ENCODE measurements at places on chromosomes 6 and 20.
A peak's percentile ranks its signal among the peaks of the same experiment; 100 is the strongest.

- no peak for DNase-seq
Measured at GRCh38 chr20:3592931-3593330, 70.3 kb downstream of the GFRA4 start.

DNA sequence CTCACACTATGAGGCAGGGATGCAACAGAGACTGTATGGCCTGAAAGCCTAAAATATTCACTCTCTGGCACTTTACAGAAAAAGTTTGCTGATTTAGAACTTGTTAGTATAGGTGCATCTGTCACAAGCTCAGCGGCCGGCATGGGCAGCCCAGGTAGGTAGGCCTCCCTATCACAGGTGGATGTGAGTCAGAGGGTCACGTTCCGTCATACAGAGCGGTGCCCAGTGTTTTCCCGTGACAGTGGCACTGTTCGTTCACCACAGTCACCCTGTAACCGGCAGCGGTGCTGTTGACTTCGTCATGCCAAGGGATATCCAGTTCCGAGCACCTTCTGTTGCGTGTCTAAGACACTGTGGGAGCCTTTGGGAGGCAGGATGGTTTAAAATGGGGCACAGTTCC is 32.9 kb upstream of the PXDC1 start:
- DNase-seq: no peak

DNA sequence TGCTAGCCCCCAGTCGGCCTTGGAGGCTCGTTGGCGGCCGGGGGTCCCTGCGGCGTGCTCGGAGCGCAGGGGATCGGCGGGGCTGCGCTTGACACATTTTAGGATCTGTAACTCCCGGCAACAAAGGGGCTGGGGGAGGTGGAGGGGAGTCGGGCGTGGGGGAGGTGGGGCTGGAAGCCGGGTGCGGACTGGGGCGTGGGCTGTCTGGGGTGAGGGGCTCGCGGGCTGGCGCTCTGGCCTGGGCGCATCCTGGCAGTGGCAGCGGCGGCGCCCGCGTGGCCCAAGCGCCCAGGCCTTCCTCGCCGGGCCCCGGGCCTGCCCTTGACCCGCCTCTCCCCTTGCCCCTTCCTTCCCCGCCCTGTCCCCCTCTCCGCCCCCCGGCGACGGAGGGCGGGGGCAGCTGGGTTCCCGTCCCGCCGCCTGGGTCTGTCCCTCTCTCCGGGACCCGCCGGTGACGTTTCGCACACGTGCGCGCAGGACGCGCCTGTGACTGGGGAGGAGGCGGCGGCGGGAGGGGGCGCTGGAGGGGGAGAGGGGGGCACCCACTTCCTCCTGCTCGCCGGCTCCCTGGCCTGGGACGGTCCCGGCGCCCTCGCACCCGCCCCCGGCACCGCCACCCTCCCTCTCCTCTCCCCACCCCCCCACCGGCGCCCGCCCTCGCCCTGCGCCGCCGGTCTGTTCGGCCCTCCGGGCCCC is 1.5 kb downstream of the E2F3 start:
- peak; percentile 98 for DNase-seq

DNA sequence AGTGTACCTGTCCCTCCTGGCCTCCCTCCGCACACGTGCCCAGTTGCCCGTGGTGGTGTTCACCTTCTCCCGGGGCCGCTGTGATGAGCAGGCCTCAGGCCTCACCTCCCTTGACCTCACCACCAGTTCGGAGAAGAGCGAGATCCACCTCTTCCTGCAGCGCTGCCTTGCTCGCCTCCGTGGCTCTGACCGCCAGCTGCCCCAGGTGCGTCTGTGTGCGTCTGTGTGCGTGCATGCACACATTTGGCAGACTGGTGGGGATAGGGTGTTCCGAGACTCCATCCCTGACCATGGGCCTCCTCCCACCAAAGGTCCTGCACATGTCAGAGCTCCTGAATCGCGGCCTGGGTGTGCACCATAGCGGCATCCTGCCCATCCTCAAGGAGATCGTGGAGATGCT is 4.9 kb downstream of the SKIC2 start:
- DNase-seq: no peak

DNA sequence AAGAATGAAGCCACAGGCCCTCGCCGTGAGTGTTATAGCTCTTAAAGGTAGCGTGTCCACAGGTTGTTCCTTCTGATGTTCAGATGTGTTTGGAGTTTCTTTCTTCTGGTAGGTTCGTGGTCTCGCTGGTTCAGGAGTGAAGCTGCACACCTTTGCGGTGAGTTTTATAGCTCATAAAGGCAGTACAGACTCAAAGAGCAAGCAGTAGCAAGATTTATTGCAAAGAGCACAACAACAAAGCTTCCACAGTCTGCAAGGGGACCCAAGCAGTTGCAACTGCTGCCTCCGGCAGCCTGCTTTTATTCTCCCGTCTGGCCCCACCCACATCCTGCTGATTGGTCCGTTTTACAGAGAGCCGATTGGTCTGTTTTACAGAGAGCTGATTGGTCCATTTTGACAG is 5.2 kb downstream of the HIVEP1 start:
- no peak for DNase-seq

Data from hematopoietic multipotent progenitor cell treated with erythropoietin and hydrocortisone succinate and interleukin-3 and kit ligand, for 4 days (in vitro differentiated cells).